ENCODE measurements at places on chromosomes 12 and 14.

DNA sequence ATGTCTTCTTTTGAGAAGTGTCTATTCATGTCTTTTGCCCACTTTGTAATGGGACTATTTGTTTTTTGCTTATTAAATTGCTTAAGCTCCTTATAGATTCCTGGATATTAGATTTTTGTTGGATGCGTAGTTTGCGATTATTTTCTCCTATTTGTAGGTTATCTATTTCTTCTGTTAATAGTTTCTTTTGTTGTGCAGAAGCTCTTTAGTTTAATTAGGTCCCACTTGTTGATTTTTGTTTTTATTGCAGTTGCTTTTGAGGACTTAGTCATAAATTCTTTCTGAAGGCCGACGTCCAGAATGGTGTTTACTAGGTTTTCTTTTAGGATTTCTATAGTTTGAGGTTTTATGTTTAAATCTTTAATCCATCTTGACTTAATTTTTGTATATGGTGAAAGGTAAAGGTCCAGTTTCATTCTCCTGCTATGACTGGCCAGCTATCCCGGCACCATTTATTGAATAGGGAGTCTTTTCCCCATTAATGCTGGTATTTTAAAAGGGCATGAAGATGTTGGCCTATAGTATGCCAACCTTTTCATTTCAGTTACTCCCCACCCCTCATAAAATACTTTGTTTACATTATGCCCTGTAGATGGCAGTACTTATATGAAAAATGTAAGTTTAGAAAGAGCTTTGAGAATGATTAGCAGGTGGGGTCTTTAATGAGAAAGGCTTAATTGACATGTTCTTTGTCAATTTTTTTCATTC lies 62.9 kb upstream of the PSMA6 start:
- no peak for DNase-seq

- DNase-seq: no peak
These were observed 69.2 kb downstream of the PTPRQ start for GRCh38 chr12:80513211-80513610.

- no peak for DNase-seq
These were observed 756.5 kb upstream of the TBX3 start for GRCh38 chr12:115440438-115440837.

GRCh38 chr12:110111476-110112334 lies 12.5 kb upstream of the IFT81 start:
- DNase-seq: no peak

- DNase-seq: no peak
These were observed 1.1 kb downstream of the ADSS1 start for GRCh38 chr14:104724981-104725771.

DNA sequence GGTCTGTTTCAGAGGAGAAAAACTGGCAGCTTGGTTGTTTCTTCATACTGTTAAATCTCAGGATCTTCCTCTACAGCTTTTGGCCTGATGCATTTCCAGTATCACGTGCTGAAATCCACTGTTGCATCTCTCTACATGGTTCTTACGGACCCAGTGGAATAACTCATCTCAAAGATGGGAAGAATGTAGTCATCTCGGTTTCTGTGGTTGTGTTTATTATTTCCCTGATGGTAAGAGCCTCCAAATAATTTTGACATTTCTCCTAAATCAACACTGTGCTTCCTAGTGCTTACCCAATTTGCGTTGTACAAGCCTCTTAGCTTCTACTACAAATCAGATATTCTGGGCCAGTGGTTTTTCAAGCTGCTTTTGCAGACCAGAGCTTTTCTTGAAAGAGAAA lies 812.8 kb downstream of the C12orf50 start:
- no peak for DNase-seq

GRCh38 chr12:94202245-94203180 lies 54.1 kb downstream of the PLXNC1 start:
- DNase-seq: no peak

- DNase-seq: no peak
These were observed 61.6 kb downstream of the EML1 start for GRCh38 chr14:99854831-99855230.

- DNase-seq: no peak
These were observed 111.5 kb upstream of the IFNG-AS1 start for GRCh38 chr12:67877727-67878126.

DNA sequence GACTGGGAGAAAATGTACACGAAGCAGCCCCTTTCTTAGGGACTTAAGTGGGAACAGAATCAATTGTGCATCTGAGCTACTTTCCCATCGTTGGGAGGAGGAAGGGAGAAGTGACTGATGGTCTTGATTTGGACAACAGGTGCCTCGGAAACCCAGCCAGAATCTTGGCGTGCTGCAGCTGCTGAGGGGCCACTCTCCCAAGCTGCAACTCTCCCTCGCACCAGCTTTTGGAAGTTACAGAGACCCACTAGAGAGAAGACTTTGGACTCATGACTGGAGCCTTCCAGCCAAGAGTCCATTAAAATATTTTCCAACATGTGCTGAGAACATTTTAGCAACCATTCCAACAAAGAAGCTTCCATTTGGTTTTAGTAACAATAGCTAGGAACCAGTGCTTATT lies 52.3 kb downstream of the GNS start:
- no peak for DNase-seq

- DNase-seq: no peak
These were observed 24.7 kb downstream of the DHX37 start for GRCh38 chr12:124964251-124964650.

DNA sequence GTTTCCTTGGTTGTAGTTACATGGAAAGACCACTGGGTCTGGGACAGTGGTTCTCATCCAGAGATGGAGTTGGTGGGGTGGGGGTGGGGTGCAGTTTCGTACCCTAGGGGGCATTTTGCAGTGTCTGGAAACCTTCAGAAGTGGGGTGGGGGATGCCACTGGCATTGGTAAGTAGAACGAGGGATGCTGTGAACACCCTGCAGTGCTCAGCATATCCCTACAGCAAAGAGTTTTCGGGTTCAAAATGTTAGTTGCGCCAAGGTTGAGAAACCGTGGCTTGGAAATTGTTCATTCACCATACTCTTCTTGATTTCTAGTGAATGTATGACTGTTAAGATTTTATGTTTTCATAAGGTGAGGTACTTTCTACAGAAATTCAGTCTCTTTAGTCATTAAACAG lies 28.7 kb downstream of the TRAF3 start:
- peak; percentile 32 for DNase-seq

DNA sequence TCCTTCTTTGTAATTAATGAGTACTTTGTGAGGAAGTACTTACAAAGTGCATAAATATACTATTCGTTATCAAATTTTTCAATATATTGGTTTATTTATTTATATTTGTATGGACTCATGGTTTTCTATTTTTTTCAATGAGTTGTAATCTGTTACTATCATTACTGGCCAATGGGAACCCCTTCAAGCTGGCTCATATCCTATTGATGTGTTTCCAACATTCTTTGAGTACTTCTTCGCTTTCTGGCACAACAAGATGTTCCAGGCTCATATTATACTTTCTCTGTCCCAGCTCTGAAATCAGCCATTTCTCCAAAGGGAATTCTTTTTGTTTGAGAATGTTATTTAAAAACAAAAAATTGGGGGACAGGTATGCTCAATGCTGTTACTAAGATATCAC lies 17.5 kb downstream of the YBX3 start:
- no peak for DNase-seq

- no peak for DNase-seq
These were observed 190.7 kb downstream of the BCL11B start for GRCh38 chr14:99081156-99081765.

- no peak for DNase-seq
These were observed 21.5 kb downstream of the BATF start for GRCh38 chr14:75543786-75544185.

DNA sequence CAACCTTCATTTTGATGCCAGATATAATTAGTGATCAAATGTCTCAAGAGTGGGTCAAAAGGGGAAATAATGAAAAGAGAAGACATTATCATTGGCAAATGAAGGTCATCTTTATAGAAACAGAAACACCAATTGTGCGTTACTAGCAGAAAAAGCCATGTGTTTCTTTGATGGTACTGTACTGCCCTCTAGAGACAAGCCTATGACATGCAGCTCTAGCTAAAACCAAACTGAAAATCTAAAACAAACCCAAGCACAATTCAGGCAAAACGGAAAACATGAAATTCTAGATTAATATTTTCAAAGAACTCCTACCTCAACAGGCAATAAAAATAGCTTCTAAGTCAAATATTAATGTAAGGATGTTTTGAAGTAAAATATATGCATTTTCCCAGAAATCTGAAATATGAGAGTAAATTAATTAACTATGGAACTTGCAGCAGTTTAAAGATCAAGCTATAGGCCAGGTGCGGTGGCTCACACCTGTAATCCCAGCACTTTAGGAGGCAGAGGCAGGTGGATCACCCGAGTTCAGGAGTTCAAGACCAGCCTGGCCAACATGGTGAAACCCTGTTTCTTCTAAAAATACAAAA lies 115.4 kb downstream of the KLHL28 start:
- no peak for DNase-seq

DNA sequence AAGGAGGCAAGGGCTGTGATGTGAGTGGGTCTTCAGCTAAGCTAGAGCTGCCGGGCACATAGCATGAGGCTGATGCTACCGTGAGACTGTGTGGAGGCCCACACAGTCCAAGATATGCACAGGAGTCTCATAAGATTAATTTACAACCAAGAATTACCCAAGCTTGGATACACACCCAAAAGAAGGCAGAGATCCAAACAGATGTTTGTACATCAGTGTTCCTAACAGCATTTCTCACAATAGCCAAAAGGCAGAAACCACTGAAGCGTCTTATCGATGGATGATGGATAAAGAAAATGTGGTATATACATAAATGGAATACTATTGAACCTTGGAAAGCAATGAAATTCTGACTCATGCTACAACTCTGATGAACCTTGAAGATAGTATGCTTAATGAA lies 40.8 kb upstream of the RIC8B start:
- no peak for DNase-seq

- DNase-seq: no peak
These were observed 153.6 kb upstream of the FKBP4 start for GRCh38 chr12:2641207-2641606.

GRCh38 chr12:66107451-66107915 lies 23.1 kb downstream of the LLPH start:
- DNase-seq: peak; percentile 67

GRCh38 chr12:45183246-45183645 lies 32.6 kb upstream of the ANO6 start:
- no peak for DNase-seq

GRCh38 chr14:65184032-65184764 lies 81.9 kb upstream of the MAX start:
- no peak for DNase-seq
